ENCODE measurements at places on chromosomes 6 and 20. TPM values are rescaled to one million over a fixed set of nuclear protein-coding genes. Genes with fewer than 3 reads are reported as not detected.
A peak's percentile ranks its signal among the peaks of the same experiment; 100 is the strongest.

EPB41L1 gene
- total RNA-seq = 58.2 TPM

GRCh38 chr20:44129911-44130718 is 56.9 kb downstream of the JPH2 start:
- H3K4me3 ChIP-seq = no peak overlapping the region
- no peaks in the 10 kb centered on the region for H3K36me3 ChIP-seq
- no peak for DNase-seq

DNA sequence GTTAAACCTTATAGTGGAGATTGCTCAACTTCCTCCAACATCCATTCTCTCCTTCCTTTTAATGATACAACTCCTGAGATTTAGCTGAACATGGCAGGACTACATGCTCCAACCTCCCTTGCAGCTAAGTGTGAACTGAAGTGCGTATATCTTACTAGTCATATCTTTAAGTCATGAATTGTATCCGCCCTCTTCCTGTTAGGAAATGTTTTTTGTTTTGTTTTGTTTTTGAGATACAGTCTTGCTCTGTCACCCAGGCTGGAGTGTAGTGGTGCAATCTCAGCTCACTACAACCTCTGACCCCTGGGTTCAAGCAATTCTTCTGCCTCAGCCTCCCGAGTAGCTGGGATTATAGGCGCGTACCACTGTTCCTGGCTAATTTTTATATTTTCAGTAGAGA is 8.8 kb upstream of the OSTM1 start:
- no peaks in the 10 kb centered on the region for H3K4me1 ChIP-seq
- H3K36me3 ChIP-seq = no peaks in the 10 kb centered on the region
- DNase-seq = no peak
- H3K27ac ChIP-seq = no peak overlapping the region
- H3K4me3 ChIP-seq = no peak overlapping the region

DNA sequence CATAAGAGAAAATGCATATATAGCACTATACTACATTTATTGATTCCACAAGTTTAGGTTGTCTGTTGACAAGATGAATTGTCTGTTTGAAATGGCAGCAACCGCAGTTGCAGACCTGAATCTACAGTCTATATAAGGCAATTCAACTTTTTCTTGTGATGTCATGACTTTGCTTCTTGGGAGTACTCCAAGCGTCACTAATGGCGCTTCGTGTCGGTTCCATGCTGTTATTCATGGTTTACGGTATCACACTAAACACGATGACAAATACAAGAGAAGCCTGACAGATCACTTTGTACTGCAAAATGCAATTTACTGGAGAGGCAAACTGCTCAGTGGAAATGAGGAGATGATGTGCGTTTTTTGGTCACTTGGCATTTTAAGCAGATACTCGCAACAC is 280.3 kb upstream of the TCF21 start:
- no peak overlapping the region for H3K27ac ChIP-seq
- no peak for DNase-seq
- H3K4me3 ChIP-seq = no peak overlapping the region
- H3K27me3 ChIP-seq = no peaks in the 10 kb centered on the region

GRCh38 chr6:28772480-28773381 is 151.1 kb downstream of the TRIM27 start:
- H3K36me3 ChIP-seq = no peaks in the 10 kb centered on the region
- DNase-seq = no peak
- H3K4me3 ChIP-seq = no peak overlapping the region
- H3K27me3 ChIP-seq = peaks cover 20% of the 10 kb centered on the region
- no peak overlapping the region for H3K27ac ChIP-seq

GRCh38 chr20:16517946-16518783 is 55.1 kb downstream of the KIF16B start:
- no peaks in the 10 kb centered on the region for H3K36me3 ChIP-seq
- H3K4me1 ChIP-seq = no peaks in the 10 kb centered on the region
- no peak overlapping the region for H3K4me3 ChIP-seq
- no peak for DNase-seq
- no peak overlapping the region for H3K27ac ChIP-seq

- H3K4me1 ChIP-seq = no peaks in the 10 kb centered on the region
- H3K4me3 ChIP-seq = no peak overlapping the region
- no peaks in the 10 kb centered on the region for H3K27me3 ChIP-seq
These were observed 273.9 kb downstream of the RFPL4B start for GRCh38 chr6:112620812-112621569.

GRCh38 chr20:40773376-40773775 is 84.3 kb upstream of the MAFB start:
- H3K4me1 ChIP-seq = no peaks in the 10 kb centered on the region
- no peak overlapping the region for H3K4me3 ChIP-seq
- no peak for DNase-seq
- no peak overlapping the region for H3K27ac ChIP-seq
- H3K27me3 ChIP-seq = no peaks in the 10 kb centered on the region
- H3K36me3 ChIP-seq = no peaks in the 10 kb centered on the region

- DNase-seq = no peak
- H3K4me3 ChIP-seq = no peak overlapping the region
- H3K36me3 ChIP-seq = peaks cover 7% of the 10 kb centered on the region
- no peaks in the 10 kb centered on the region for H3K4me1 ChIP-seq
These were observed 24.4 kb downstream of the TMEM181 start for GRCh38 chr6:158584236-158584651.

- DNase-seq = no peak
- H3K36me3 ChIP-seq = no peaks in the 10 kb centered on the region
- H3K27ac ChIP-seq = no peak overlapping the region
- H3K4me1 ChIP-seq = no peaks in the 10 kb centered on the region
- no peak overlapping the region for H3K4me3 ChIP-seq
These were observed 6.0 kb upstream of the TJAP1 start for GRCh38 chr6:43471399-43471798.

- no peak within 1 kb of the TSS for H3K27ac ChIP-seq
- peak; percentile 49 for DNase-seq
- no peaks in the 10 kb centered on the region for H3K36me3 ChIP-seq
- no peak within 1 kb of the TSS for H3K4me3 ChIP-seq
- no peaks in the 10 kb centered on the region for H3K4me1 ChIP-seq
These were observed at the start of gene HLA-DRB1 for GRCh38 chr6:32589596-32590449. HLA-DRB1 (minus strand) TSS chr6:32589848; CDS start chr6:32589742, 106 bp downstream.

DNA sequence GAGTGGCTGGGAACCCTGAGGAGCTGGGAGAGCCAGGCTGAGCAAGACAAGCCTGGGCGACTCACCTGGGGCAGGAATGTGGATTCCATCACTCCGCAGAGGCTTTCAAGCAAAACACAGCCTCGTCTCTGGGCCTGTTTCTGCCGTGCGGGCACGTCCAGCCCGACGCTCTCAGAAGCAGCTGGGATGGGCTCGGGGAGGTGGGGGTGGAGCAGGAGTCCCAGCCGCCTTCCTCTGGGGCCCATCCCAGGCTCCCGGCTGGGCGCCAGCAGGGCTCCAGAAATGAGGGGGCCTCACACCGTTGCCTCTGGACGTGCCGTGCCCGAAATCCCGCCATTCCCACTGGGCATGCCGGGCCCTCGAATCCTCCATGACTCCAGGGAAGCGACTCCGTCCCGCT is 8.7 kb upstream of the RPS21 start:
- no peak overlapping the region for H3K27ac ChIP-seq
- peaks cover 4% of the 10 kb centered on the region for H3K4me1 ChIP-seq
- H3K27me3 ChIP-seq = no peaks in the 10 kb centered on the region
- H3K4me3 ChIP-seq = no peak overlapping the region

DNA sequence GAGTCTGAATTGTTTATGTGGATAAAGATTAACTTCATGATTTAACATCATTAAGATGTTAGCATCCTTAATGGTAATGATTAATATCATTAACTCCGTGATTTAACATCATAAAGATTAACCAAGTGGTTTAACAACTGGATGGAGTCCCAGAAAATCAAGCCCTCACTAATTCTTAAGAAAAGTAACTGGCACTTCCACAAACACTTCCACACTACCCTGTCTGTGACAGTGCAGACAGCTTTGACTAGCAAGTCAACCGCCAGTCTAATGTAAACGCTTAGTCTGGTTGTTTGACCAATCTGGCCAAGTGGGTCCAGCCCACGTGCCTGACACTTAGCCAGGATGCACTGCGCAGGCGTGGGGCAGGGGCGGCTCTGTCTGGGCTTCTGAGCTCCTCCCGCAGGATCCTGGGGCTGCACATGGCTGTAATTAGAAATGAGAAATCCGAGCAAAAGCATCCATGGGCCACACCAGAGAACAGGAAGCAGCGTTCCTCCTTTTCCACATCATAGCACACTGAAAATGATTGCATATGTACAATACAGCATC is 424.2 kb downstream of the FOXA2 start:
- no peak for DNase-seq
- H3K4me1 ChIP-seq = no peaks in the 10 kb centered on the region
- H3K27ac ChIP-seq = no peak overlapping the region
- no peak overlapping the region for H3K4me3 ChIP-seq
- H3K36me3 ChIP-seq = no peaks in the 10 kb centered on the region
- no peaks in the 10 kb centered on the region for H3K27me3 ChIP-seq

DNA sequence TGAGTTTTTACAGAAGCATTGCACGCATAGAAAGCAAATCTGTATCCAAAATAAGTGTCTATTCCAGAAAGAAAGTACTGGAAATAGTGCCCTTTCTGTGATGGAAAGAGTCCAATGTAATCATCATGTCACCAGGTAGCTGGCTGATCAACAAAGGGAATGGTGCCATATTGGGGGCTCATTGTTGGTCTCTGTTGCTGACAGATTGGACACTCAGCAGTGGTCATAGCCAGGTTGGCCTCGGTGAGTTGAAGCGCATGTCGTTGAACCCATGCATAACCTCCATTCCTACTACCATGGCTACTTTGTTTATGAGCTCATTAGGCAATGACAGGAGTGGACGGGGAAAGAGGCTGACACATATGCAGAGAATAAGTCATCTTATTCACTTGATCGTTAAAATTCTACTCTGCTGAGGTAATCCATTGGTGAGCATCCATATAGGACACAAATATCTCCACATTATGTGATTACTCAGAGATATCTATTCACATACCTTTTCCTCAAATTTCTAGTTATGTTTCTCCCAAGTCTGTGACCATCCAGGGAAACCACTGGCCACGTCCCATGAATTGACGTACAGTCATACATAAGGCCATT is 560.5 kb downstream of the HAO1 start:
- no peak overlapping the region for H3K27ac ChIP-seq
- no peaks in the 10 kb centered on the region for H3K36me3 ChIP-seq
- no peak for DNase-seq
- no peak overlapping the region for H3K4me3 ChIP-seq
- no peaks in the 10 kb centered on the region for H3K4me1 ChIP-seq

DNA sequence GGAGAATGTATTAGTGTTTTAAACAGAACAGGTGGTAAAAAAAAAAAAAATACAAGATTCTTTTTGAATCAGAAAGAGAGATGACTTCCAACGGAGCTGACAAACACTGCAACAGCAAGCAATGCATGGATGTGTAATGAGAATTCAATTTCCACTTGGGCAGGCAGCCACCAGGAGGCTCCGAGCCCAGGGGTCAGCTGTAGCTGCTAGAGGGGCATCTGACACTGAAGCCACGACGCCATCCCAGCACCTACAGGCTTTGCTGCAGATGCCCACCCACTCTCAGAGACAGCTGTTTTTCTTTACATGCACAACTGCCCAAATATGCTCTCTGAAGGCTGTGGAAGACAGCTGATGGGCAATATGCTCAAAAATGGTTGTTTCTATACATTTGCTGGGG is 75.4 kb downstream of the ELOVL5 start:
- H3K4me3 ChIP-seq = no peak overlapping the region
- no peaks in the 10 kb centered on the region for H3K27me3 ChIP-seq
- H3K4me1 ChIP-seq = no peaks in the 10 kb centered on the region
- DNase-seq = no peak
- H3K27ac ChIP-seq = no peak overlapping the region

GRCh38 chr20:49171909-49172308 is 16.2 kb downstream of the STAU1 start:
- H3K27me3 ChIP-seq = no peaks in the 10 kb centered on the region
- H3K4me3 ChIP-seq = no peak overlapping the region
- no peaks in the 10 kb centered on the region for H3K4me1 ChIP-seq
- DNase-seq = no peak

DNA sequence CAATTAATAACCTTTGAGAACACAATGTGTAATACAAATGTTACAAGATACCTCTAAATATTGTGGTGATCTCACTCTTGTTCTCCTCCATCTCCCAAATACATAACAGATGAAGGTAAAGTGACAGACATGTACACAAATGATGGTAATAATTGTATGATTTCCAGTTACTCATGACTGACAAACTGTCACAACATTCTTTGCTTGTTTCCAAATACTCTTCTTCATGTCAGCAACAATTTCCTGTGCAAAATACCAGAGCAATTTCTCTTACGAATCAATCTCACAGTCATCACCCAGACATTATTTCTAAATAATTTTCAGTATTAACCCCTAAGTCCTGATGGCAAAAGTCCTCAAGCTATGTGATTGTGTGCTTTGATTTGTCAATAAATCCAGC is 92.9 kb downstream of the RPS12 start:
- no peak overlapping the region for H3K27ac ChIP-seq
- no peaks in the 10 kb centered on the region for H3K27me3 ChIP-seq
- no peak for DNase-seq
- no peaks in the 10 kb centered on the region for H3K4me1 ChIP-seq
- no peaks in the 10 kb centered on the region for H3K36me3 ChIP-seq
